ENCODE measurements at places on chromosomes 16 and 17.

DNA sequence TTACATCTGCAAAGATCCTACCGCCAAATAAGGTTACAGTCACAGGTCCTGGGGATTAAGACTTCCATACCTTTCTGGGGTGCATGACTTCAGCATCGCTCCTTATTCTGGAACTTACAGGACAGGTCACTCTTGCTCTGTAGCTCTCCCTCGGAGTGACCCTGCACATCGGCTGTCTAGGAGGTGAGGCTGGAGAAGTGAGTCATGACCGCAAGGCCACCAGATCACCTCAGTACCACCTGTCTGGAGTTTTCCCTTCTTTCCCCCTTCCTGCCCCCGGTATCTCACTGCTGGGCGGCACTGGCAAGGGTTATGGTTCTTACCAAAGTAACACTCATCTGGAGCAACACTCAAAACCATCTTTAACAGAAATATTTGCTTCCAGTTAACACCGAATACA, 374.8 kb downstream of the SLC39A11 start:
- no peak for DNase-seq

DNA sequence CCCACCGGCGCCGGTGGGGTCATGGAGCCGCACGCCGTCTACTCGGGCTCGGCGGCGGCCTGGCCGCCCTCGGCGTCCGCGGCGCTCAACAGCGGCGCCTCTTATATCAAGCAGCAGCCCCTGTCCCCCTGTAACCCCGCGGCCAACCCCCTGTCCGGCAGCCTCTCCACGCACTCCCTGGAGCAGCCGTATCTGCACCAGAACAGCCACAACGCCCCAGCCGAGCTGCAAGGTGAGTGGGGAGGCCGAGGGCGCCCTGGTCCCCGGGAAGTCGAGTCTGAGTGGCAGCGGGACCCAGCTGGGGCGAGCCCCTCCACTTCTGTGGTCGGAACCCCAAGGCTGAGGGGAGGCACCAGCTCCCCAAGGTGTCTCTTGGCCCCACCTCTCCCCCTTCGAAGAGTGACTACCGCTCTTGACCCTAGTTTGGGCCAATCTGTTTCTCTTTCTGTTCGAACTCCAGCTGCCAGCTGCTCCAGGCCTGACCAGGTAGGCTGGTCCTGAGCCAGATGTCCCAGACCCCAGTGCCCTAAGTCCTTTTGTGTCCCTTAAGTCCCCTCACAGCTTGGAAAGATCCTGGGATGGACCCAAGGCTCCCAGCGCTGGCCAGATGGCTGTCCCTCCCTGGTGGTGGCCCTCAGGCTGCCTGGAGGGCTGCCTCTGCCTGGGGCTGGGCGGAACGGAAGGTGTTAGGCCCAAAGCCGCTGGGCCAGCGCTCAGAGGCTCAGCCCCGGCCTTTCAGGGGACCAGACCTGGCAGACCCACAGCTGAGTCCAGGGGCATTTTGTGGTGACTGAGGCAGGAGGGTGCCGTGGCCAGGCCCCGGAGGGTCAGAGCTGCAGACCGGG, 1.2 kb downstream of the FOXF1 start:
- no peak for DNase-seq

GRCh38 chr17:43334738-43335402, 63.9 kb upstream of the ARL4D start:
- no peak for DNase-seq

- DNase-seq, result no peak
Observed at GRCh38 chr16:801584-802363, 1.2 kb upstream of the GNG13 start.

GRCh38 chr16:8342276-8342675, 248.0 kb downstream of the TMEM114 start:
- no peak for DNase-seq

DNA sequence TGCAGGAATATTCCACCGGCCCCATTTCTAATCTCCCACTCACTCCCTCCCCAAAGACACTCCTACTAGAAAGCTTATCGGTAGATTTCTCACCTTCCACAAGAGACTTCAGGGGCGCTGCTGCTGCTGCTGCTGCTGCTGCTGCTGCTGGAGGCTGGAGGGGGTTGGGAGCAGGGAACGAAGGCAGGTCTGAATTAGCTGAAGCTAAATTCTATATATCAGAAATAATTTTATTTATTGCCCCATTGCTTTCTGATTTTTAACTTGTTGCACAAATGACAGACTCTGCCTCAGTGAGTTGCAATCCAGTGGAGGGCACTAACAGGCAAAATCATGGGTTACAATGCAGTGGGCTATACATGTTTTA, 25.8 kb upstream of the HLF start:
- no peak for DNase-seq

- DNase-seq, result no peak
Observed at GRCh38 chr17:33459078-33459940, 166.2 kb upstream of the ASIC2 start.

- DNase-seq, result no peak
Observed at GRCh38 chr16:66364117-66364958, 2.2 kb upstream of the CDH5 start.

DNA sequence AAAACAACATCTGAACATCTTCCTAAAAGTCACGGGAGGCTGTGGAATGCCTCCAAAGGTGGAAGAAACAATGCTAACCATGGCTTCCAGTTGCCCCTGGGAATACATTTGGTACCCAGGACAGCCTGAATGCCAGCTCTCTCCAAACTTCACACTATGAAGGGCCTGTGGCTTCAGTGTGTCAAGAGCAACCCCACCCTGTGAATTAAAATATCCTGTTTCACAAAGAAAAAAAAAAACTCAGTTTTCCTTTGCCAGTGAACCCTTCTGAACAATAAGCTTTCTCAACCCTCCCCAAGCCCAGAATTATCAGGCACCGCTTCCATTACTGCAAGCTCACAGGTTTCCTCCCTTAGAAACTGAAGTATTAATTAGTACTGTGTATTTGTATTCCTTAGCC, 69.8 kb downstream of the SLC39A11 start:
- DNase-seq, result no peak

DNA sequence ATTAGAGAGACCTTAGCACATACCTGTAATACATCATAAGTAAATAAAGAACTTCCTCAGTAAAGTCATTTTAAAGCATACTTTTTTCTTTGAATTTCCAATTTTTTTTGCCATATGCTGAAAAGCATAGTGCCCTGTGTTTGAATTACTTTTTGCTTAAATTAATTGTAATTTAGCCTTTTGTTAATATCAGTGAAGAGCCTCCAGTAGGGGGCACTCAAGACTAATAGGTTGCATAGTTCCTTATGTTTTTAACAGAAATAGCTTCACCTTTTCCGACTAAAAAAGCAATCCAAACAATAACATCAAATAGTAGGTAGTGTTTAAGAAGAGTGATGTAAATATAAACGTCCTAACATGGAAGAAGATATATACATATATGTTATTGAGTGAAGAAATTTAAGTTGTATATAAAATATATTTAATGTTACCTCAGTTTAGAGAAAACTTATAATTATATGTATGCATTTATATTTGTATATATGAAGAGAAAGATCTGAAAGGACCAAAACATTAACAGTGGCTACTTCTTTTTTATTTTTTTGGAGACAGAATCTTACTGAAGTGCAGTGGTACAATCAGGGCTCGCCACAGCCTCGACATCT, 18.6 kb downstream of the RAD51C start:
- no peak for DNase-seq

DNA sequence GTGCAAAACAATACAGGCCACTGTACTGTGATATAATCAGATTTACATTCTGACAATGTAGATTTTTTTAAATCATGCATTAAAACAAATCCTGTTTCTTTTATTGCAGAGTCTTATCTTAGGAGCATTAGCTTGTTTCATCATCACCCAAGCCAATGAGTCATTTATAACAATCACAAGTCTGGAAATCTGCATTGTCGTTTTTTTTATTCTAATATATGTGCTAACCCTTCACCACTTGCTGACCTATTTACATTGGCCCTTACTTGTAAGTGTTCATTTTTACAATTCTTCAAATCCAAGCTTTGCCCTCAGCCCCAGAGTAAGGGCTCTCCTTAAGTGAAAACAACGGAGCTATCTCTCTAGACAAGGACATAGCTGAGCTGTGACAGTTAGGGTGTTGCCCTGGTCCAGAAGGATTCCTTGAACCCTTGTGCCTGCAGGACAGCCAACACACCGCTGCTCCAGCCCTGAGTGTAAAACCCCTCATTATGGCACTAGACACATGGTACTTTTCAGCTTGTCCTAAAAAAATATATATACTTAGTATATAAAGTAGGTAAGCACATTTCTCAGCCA, 3.7 kb downstream of the CMTM1 start:
- no peak for DNase-seq

DNA sequence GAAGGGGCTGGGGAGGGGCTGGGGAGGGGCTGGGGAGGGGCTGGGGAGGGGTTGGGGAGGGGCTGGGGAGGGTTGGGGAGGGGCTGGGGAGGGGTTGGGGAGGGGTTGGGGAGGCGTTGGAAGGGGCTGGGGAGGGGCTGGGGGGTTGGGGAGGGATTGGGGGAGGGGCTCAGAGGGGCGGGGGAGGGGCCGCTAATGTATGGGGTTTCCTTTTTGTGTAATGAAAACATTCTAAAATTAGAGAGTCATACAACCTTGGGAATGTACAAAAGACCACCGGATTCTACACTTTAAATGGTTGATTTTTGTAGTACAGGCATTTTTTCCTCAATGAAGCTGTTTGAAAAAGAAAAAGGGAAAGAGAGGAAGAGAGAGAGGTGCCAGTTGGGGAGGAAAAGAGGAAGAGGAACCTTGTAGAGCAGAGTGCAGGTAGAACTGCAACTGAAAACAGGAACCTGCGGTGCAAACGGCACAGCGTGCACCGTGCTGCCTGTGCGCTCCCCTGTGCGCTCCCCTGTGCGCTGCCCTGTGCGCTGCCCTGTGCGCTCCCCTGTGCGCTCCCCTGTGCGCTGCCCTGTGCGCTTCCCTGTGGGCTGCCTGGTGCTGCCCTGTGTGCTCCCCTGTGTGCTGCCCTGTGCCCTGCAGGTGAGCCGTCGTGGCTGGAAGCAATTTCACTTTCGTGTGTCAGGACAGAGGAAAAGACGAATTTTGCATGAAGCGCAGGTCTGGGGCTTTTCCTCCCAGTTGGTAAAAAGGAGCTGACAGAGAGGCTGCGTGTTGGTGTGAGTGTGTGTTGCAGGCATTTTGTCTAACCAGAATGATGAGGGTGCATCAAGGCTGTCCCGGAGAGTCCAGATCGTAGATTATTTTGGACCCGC, 40.8 kb downstream of the METRNL start:
- no peak for DNase-seq

- DNase-seq, result no peak
Observed at GRCh38 chr17:78806451-78806850, 24.4 kb upstream of the CYTH1 start.

All from activated CD4-positive, alpha-beta T cell treated with anti-CD3 and anti-CD28 coated beads for 1 hour (primary cell).